ENCODE measurements at places on chromosomes 4 and X. TPM values are rescaled to one million over a fixed set of nuclear protein-coding genes. Genes with fewer than 3 reads are reported as not detected.

The MID1 gene
- total RNA-seq: 12.7 TPM

The DDX3X gene
- 233 TPM for total RNA-seq

The P2RY10 gene
- not detected for total RNA-seq

The GRPR gene
- not detected for total RNA-seq

The CLTRN gene
- 0.07 TPM for total RNA-seq

The UGT2A3 gene
- not detected for total RNA-seq

The CENPVL2 gene
- total RNA-seq: not detected

The USP51 gene
- total RNA-seq: 0.79 TPM

The TKTL2 gene
- not detected for total RNA-seq

The RNF128 gene
- total RNA-seq: not detected

The CTPS2 gene
- 8.5 TPM for total RNA-seq

The DCAF8L2 gene
- total RNA-seq: not detected

The ART3 gene
- total RNA-seq: 0.07 TPM

The NHS gene
- under 0.01 TPM for total RNA-seq

The SPANXA1 gene
- total RNA-seq: not detected

The SYN1 gene
- 0.07 TPM for total RNA-seq

The CYSLTR1 gene
- total RNA-seq: 1.5 TPM

The MAGED2 gene
- 120 TPM for total RNA-seq

The MTTP gene
- total RNA-seq: not detected

The EVC gene
- total RNA-seq: 9.3 TPM

The VCX2 gene
- not detected for total RNA-seq

The JAKMIP1 gene
- not detected for total RNA-seq

The AP1AR gene
- total RNA-seq: 25.4 TPM

The ARHGAP10 gene
- total RNA-seq: 28.9 TPM

The SHROOM4 gene
- 45.8 TPM for total RNA-seq

The LGI2 gene
- not detected for total RNA-seq

The MAGEE1 gene
- total RNA-seq: 0.25 TPM

The RAP2C gene
- 16.3 TPM for total RNA-seq

The BEND4 gene
- total RNA-seq: 0.05 TPM

The EOLA1 gene
- 8.4 TPM for total RNA-seq

The TEX13B gene
- total RNA-seq: not detected

The ABCG2 gene
- 6.0 TPM for total RNA-seq

The CLDN22 gene
- total RNA-seq: not detected

The PPP2R2C gene
- not detected for total RNA-seq

The PDCL2 gene
- not detected for total RNA-seq

The IL21 gene
- total RNA-seq: not detected

The PNMA6F gene
- not detected for total RNA-seq

All from mammary microvascular endothelial cell (primary cell).